ENCODE measurements at places on chromosomes 7 and 10. TPM values are rescaled to one million over a fixed set of nuclear protein-coding genes. Genes with fewer than 3 reads are reported as not detected.

- no peak for DNase-seq
These were observed 119.2 kb downstream of the TMEM178B start for GRCh38 chr7:141193066-141193465.

- no peak for DNase-seq
These were observed 56.6 kb downstream of the CHRM2 start for GRCh38 chr7:136925044-136925443.

- DNase-seq: no peak
These were observed 487.4 kb downstream of the PLXDC2 start for GRCh38 chr10:20303453-20304152.

DNA sequence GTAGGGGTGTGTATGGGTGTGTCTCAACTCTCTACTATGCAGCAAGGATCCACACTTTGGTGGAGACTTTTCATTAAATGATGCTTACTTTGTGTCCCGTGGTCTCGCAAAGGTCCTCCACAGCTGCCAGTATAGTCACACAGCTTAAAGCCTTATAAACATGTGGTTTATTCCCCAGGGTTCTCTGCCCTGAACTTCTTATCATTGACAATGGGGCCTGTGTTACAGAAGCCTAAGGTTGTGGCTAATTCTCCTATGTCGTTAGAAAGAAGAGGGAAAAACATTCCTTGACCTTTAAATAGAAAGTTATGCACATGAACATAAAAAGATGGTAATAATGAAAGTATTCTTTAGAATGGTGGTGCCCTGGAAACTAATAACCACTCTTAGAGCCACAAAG is 201.4 kb downstream of the INHBA start:
- no peak for DNase-seq

DNA sequence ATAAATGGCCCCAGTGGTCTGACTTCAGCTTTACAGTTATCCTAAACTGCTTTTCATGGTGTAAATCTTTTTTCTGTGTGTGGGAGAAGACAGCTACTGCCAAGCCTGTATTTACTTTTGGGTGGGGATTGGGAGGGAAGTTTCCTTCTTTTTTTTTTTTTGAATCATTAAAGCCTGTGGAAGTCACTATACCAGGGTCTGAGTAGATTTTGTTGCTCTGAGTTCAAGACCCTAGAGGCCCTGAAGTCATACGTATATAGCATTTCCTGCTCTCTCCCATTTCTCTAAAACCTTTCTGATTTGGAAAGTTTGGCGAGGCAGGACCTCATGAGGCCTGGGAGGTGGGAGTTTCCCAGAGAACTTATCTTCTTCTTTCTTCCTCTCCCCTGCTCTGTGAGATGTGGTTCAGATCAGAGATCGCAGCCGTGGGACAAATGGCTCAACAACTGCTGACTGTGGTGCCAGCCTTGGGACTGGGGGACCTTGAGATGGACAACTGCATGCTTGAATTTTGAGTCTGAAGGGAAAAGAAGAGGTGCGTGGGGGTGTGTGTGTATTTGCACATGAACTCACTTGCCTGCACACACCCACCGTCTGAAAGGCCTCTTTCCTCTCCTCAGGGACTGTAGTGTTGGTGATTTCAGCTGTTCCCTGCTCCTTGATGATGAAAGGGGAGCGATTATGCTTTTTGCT is 18.1 kb downstream of the LRMDA start:
- DNase-seq: no peak

- peak; percentile 88 for DNase-seq
These were observed 155.7 kb upstream of the FGFR2 start for GRCh38 chr10:121753726-121754476.

- peak; percentile 100 for DNase-seq
These were observed 26.1 kb downstream of the PLAC9 start for GRCh38 chr10:80158598-80159127.

DNA sequence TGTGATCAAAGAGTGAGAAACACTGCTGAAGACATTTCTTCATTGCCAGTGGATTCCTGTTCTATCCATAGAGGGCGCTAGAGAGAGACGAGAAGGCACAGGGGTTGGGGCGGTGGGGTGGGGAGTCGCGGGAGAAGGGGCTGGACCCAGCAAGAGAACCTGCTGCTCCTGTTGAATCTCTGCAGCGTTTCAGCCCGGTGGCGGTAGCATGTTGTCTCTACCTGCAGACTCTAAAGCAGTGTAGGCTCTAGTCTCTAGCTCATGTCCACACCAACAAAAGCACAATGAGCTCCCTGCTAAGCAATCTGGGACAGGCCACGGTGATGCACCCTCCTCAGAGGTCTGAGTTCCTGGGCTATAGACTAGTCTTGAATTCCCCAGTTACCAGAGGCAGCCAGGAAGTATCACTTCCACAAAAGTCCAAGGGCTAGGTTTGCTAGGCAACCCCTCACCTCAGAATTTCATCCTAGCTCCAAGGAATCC is 167.7 kb downstream of the DGKB start:
- peak; percentile 16 for DNase-seq

- no peak for DNase-seq
These were observed 22.3 kb downstream of the PIK3CG start for GRCh38 chr7:106887421-106887820.

DNA sequence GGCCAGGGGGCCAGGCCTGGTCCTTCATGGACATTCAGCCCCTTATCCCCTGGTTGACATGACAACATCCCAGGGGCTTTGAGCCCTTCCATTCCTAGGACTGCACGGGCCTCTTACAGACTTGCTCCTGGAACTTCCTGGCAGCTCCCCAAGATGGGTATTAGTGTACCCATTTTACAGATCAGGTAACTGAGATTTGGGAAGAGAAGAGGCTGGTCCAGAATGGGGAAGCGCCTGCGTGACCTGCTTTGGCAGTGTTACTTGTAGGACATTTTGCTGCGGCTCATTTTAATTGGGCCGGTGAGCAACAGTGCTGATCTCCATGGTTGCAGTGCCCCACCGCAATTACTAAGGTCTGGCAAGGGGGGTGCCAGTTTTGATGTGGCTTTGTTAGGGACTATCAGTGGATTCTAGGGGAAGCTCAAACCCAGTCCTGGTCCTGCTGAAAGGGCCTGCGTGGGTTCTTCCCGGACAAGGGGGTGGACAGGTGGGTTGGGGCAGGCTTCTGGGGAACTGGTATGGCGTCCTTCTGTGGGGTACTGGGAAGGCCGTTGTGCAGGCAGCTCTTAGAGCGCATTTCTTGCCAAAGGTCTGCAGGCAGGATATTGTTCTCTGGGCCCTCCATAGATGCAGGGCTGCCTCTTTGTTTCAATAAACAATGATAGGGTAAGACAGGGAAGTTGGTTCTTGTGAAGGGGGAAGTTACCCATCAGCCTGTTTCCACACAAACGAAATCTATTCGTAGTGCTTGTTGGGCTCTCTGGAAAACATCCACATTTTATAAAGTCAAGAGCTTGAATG is 137.6 kb downstream of the RGS10 start:
- no peak for DNase-seq

DNA sequence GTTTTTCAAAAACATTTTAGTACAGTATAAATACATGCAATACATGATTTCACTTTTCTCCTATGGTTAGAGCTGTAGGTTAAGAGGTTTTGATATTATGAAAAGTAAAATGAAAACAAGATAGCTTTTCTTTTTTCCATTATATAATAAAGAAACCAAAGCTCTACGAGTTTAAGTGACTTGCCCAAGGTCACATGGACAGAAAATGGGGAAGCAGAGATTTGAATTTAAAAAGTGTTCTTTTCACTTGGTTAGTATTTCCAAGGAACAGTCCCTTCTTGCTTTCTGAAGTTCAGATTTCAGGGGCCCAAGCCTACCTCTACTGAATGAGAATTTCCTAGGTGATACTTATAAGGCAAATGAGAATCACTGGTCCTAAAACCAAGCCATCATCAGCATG is 13.2 kb upstream of the MAP3K8 start:
- DNase-seq: no peak

- DNase-seq: peak; percentile 26
These were observed 811 bp downstream of the RGS10 start for GRCh38 chr10:119541459-119542356.

DNA sequence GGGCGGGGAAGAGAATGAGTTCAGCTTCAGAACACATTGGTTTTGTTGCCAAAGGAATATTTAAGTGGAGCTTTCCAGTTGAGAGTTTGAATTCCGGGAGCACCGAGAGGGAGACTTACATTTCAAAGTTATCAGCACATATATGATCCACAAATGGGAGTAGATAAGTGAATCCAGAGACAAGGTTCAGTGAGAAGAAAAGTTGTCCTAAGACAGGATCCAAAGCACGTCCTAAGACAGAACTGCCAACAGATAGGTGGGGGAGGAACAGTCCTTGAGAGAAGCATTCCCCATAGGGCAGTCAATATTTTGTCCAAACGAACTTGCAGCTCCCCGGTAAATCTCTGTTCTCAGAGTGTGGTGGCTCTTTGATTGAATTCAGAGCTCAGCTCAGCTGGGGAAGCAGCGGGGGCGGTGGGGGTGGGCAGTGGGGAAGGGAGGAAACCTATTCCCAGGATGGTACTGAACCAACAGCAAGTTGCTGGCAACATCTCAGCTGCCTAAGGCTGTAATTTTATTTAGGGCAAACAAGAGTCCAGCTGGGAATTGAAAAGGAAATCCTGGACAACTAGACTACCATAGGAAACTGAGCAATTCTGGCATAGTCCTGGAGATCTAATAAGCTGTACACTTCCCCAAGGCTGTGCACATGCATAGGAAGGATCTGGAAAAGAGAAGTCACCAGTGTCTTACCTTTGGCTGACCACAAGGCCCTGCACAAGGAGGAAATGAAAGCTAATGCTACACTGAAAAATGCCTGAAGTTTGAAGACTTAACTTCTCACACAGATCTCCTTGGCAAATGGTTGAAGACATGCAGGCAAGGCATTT is 94.2 kb upstream of the CXCL12 start:
- DNase-seq: no peak

DNA sequence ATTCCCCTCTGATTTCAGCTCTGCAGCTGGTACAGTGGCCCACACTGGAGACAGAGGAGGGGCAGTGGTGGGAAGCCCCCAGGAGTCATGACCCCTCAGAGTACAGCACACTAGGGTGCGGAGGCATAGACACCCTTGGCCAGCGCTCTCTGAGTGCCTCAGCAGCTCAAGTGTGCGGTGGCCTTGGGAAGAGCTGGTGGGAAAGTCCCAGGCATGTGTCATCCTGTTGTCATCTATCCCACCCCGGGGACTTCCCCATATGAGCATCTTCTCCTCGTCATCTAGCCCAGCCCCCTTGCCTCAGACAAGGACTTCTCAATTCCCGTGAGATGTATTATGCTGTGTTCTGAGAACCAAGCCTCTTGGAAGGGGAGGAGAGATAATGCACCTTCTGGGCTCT is 15.6 kb upstream of the PPIF start:
- DNase-seq: peak; percentile 100

DNA sequence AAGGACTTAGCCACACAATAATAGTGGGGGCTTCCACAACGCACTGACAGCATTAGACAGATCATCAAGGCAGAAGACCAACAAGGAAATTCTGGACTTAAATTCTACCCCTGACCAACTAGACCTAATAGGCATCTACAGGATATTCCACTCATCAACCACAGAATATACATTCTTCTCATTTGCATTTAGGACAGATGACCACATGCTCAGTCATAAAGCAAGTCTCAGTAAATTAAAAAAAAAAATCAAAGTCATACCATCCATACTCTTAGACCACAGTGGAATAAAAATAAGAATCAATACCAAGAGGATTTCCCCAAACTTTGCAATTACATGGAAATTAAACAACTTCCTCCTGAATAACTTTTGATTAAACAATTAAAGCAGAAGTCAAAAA is 155.9 kb downstream of the CDK14 start:
- DNase-seq: no peak

GRCh38 chr10:20618011-20618547 is 279.0 kb downstream of the NEBL start:
- DNase-seq: no peak

- DNase-seq: no peak
These were observed 185.2 kb downstream of the PRPF18 start for GRCh38 chr10:13771992-13772391.

- DNase-seq: no peak
These were observed 94.0 kb downstream of the NPSR1 start for GRCh38 chr7:34751725-34752643.

DNA sequence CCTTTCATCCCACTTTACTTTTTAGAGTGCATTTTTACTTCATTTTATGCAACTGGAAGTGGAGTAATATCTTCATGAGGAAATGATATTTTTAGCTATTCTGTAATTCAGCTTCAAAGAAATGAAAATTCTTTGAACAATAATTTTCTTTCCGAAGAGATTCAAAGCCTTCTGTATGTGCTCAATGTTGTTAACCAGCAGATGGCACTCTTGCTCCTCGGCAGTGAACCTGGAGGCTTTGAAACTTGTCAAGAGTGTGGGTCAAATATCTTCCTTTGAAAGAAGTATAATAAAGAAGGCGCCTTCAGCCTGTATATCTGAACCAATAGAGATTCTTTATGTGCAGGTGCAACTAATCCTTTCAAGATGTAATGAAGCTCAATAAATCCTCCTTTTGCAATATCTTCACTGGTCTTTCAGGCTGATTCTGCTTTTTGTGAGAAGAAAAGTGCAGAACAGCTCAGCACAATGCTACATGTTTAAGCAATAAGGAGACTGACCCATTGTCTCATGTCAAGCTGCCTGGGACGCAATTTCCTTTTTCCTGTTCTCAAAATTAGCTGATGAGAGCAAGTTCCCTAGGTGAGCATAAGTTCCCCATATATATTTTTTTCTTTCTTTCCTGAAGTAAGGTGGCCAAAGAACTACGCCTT is 258.4 kb downstream of the SEMA3A start:
- DNase-seq: peak; percentile 76

GRCh38 chr10:6230315-6230714 is 27.6 kb downstream of the PFKFB3 start:
- DNase-seq: no peak

DNA sequence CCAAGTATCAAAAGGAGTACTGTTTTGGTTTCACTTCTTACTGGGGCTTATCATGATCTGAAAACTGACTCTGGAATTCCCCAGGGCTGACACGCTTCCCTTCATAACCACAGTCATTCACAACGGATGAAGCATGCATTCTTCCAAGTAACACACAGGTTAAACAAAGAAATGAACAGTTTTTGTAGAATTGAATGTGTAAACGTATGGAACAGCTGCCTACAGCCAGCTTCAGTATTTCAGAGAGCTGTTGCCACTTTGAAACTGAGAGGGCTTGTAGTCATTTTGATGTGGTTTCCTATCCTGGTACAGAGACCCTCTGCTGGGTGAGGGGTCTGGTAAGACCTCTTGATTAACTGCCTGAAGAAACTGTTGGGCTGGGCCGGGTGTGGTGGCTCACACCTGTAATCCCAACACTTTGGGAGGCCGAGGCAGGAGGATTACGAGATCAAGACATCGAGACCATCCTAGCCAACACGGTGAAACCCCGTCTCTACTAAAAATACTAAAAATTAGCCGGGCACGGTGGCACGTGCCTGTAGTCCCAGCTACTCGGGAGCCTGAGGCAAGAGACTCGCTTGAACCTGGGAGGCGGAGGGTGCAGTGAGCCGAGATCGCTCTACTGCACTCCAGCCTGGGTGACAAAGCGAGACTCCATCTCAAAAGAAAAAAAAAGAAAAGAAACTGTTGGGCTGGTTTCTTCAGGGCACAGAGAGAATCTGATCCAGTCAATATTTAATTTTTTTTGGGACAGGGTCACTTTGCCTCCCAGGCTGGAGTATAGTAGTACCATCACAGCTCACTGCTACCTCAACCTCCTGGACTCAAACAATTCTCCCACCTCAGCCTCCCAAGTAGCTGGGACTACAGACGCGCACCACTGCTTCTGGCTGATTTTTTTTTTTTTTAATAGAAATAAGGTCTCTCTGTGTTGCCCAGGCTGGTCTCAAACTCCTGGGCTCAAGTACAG is 4.7 kb downstream of the NFE2L3 start:
- DNase-seq: peak; percentile 93

The NPSR1 gene
- not detected for total RNA-seq

The MAT1A gene
- total RNA-seq: not detected

The TIMM23B gene
- 48.6 TPM for total RNA-seq
